ENCODE measurements at places on chromosomes 1 and 21.

DNA sequence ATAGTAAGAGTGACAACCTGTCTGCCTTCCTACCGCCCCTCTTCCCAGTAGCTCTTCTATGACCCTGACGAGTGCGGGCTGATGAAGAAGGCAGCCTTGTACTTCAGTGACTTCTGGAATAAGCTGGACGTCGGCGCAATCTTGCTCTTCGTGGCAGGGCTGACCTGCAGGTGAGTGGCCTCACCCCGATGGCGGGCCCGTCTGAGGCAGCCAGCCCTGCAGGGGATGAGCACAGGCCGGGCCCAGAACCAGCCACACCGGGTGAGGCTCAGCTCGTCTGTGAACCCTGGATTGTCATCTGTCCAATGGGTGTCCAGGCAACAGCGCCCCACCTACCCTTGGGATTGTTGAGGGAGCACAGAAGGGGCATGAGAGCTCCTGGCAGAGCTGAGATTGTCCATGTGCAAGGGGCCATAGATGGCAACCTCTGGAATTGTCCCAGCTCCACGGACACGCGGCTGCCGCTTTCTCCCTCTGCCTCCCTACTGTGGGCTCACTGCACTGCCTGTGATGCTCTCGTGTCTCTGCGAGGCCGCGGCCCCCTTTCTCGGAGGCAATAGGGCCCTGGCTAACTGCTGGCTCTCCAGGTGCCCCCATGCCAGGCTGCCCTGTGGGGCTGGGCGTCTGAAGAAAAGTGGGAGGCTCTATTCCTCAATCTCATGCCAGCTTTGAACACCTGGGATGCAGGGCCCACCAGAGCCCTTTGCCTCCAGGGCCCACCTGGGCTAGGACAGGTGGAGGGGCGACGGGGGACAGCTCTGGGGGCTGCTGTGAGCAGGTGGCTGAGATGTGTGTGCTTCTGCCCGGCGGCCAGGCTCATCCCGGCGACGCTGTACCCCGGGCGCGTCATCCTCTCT lies 50.0 kb upstream of the LRRC3 start:
- DNase-seq: no peak

- peak; percentile 74 for DNase-seq
Measured at GRCh38 chr1:1122078-1122811, 6.4 kb upstream of the C1orf159 start.

DNA sequence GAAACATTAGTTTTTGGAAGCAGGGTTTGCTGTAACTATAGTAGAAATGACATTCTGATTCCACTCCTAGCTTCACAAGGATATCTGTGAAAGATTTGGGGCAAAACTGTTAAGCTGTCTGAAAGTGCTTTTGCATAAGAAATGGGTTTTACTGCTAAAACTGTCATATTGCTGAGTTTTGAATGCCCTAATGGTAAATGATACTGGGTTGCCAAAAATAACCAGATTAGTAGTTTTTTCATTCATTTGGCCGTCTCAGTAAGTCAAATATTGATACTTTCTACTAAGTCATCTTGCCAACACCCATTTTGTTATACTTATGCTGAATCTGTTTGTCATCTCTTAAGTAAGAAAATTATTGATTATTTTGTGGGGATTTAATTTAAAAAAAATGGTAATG lies 399 bp upstream of the PTPRC start:
- no peak for DNase-seq

DNA sequence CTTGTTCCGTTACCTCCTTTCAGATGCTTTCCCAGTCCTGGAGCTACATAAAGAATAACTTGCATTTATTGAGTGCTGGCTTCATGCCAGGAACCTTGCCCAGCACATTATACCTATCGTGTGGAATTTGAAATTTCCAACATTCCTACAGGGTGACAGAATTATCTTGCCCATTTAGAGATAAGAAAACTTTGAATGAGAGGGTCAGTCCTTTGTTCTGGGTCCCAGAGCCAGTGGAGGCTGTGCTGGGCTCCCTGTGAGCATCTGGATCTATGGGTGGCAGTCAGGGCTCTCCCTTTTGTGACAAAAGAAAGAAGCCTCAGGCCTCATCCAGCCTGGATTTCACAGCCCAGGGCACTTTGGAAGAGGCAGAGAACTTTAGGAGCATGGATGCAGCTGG lies 3.2 kb downstream of the GSTM4 start:
- no peak for DNase-seq

DNA sequence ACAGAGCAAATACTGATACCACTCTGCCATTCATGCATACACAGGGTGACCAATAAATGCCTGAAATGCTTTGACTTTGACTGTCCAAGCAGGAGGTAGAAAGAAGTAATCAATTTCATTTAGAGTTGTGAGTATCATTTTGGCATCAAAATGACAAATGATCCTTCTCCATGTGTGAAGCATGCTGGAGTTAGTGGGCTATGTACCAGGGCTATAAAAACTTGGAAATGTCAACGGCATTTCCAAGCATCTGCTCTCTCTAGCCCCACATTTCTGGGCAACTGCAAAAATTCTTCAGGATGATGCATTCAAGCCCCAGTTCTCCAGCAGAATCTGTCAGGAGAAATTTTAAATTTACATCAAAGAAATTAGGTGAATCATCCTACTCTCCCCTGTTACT lies 208.4 kb upstream of the PTBP2 start:
- no peak for DNase-seq

DNA sequence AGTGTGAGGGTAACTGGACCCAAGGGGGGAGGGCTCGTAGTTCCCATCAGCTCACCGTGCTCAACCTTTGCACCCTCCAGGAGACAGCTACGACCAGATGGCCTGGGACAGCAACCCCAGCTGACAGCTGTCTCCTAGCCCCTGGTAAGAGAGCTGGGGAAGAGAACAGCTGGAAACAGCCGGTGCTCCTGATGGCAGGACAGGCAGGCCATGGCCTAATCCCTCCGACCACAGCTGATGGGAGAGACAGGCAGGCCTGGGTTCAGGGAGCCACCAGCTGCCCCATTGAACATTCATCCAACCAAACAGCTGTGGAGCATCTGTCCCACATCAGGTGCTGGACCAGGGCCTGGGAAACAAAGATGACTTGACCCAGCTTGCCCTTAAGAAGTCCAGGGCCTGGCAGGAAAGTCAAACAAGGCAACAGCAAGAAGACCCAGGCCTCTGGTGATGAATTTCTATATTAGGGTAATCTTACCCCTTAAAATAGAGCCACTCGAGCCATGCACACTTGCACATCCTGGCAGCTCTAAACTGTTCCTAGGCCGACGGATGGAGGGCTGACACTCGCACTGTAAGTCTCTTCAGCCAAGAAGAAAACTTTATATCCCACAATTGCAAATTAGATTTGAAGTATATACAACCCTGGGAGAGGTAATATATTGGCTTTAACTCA lies 12.2 kb downstream of the OLFML2B start:
- no peak for DNase-seq

DNA sequence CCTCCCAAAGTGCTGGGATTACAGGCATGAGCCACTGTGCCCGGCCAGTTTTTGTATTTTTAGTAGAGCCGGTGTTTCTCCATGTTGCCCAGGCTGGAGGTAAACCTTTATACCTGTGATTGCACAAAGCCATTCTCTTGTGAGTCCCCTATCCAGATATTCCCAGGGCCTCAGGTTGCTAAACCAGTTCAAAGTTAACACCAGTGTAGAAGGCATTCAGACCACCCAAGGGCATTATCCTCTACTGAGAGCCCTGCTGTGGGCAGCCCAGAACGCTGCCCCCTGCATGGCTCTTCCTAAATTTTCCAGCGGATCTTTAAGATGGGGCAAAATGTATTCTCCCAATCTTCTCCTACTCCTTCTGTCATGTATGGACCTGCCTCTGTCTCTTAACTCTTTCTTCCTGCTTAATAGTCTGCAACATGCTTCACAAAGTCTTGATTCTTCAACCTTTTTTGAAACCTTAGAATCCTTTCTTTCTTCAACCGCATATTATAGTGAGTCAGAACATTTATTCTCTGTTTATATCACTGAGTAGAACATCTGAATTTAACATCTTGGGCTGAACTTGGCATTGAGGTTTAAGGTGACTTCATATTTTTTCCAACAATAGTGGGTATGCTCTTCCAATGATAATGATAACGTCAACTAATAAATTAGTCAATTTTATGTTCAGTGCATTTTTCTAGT lies 36.0 kb downstream of the UBE4B start:
- DNase-seq: no peak

- DNase-seq: no peak
Measured at GRCh38 chr21:42969193-42969600, 5.2 kb upstream of the PKNOX1 start.
